ENCODE measurements at places on chromosomes 3 and 15.

- DNase-seq: no peak
Measured at GRCh38 chr15:35243758-35244157, 158.7 kb upstream of the NANOGP8 start.

DNA sequence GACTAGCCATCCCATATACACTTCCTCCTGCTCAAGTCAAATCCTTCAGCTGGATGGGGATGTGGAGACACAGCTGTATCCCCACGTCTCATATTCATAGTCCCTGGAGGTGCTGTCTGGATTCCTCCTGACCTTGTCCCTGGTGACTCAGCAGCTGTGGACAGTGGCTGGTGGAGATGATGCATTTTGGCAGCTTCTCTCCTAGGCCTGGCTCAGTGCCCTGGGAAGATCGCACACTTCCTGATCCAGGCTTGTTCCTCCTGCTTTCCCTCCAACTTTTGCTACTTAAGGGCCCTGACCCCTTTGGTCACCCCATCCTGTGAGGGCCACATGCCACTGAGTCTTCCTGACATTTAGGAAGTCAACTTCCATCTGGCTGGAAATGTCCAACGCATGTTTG lies 44.4 kb downstream of the ADAMTSL3 start:
- no peak for DNase-seq

DNA sequence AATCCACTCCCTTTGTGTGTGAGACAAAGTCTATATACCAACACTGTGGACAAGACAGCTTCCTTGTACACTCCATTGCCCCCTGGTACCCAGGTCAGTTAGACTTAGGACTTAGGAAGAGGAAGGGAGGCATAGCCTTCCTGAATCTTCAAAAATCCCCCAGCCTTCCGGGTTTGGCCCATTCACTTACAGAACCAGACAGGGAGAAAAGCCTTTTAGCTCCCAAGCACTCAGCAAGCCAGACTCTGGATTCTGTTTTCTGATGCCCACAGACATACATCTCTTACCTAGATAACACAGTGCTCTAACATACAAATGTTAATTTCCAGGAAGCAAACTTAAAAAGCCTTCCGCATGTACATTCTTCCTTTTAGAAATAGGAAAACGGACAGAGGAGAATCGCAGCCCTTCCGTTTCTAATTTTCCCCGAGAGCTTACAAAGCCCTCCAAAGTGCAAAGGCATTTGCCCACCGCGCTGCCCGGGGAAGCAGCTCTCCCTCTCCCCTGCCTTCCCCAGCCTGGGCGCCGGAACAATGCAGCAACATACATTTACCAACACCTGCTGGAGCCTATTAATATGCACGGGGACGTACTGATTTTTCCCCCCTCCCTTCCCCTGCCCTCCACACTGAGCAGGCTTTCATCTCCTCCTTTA lies 442.0 kb downstream of the MAGI1 start:
- no peak for DNase-seq

GRCh38 chr3:16908896-16909295 lies 24.1 kb downstream of the PLCL2 start:
- DNase-seq: no peak

DNA sequence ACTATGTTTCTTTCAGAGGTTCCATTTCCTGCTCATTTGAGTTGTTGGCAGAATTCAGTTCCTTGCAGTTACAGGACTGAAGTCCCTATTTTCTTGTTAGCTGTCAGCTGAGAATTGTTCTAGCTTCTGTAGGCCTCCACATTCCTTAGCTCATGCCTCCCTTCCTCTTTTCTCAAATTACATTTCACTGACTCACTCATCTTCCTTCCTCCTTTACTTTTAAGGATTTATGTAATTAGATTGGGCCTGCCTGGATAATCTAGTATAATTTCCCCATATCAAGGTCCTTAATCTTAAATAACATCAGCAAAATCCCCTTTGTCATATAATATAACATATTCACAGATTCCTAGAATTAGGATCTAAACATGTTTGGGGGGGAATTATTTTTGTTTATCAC lies 40.6 kb upstream of the RBMS3 start:
- DNase-seq: no peak

- no peak for DNase-seq
Measured at GRCh38 chr3:49500732-49501609, 30.9 kb downstream of the DAG1 start.

DNA sequence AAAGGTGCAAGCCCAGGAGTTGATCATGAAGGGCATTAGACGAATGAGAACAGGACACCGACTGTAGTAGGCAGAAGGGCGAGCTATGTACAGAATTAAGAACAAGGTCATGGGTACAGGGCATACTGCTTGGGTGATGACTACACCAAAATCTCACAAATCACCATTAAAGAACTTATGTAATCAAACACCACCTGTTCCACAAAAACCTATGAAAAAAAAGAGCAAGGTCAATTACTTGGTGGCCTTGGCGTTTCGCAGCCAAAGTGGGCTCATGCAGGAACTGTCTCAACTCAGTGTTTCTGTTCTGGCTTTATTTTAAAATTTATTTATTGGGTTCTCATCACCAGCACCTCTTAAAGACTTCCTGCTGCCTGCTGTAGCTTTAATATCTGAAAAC lies 2.1 kb downstream of the KAT2B start:
- DNase-seq: no peak

DNA sequence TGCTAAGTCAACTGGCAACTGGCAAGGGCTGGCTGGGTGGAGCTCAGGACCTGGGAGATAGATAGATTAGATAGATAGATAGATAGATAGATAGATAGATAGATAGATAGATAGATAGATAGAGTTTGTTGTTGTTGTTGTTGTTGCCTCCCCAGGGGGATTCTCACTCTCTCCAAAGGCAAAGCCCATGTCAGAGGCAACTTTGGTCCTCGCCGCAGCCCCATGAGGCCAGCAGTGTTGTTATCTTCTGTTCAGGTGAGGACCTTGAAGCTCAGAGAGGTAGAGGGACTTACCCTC lies 7.4 kb upstream of the MST1R start:
- DNase-seq: no peak

GRCh38 chr3:183818041-183818620 lies 7.2 kb downstream of the MAP6D1 start:
- no peak for DNase-seq

GRCh38 chr15:26713498-26713897 lies 59.4 kb downstream of the GABRB3 start:
- DNase-seq: no peak

DNA sequence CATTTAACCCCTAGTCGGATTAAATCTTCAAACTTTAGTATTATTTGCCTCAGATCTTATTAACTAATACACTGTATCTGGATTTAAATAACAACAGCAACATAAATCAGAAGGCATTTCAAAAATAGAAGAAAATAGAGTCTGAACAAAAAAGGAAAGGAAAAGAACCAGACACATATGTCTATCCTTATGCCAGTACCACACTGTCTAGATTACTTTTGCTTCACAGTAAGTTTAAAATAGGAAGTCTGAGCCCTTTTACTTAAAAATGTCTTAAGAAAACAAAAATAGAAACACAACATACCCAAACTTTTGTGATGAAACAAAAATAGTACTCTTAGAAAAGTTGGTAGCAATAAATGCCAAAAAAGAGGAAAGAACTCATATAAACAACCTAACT lies 1615.8 kb downstream of the SI start:
- DNase-seq: no peak

DNA sequence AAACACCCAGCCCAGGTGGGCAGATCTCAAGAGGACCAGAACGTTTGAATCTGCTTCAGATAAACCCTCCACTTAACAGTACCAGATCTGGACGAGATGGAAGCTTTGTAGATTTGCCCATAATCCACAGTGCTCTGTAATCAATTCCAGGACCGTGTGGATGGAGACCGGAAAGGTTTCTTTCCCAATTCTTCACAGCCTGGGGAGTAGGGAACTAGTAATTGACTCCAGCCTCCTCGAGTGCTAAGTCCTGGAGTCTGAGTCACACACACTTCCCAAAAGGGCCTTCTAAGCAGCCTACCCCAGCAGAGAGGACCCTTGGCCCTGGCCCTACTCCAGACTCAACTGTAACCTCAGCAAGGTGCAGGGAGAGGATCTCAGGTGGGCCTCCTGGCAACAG lies 56.2 kb upstream of the TSEN2 start:
- DNase-seq: no peak

GRCh38 chr3:116005404-116005803 lies 382.1 kb downstream of the GAP43 start:
- no peak for DNase-seq

- no peak for DNase-seq
Measured at GRCh38 chr15:49468481-49468839, 45.4 kb downstream of the FGF7 start.

Measured in stimulated activated CD4-positive, alpha-beta T cell treated with anti-CD3 and anti-CD28 coated beads, Interleukin-1b, Interleukin-23, amount 100 ng/mL, for 1 hour (primary cell).